HFF-Myc (cell line): ENCODE measurements at places on chromosomes 11 and 22.

DNA sequence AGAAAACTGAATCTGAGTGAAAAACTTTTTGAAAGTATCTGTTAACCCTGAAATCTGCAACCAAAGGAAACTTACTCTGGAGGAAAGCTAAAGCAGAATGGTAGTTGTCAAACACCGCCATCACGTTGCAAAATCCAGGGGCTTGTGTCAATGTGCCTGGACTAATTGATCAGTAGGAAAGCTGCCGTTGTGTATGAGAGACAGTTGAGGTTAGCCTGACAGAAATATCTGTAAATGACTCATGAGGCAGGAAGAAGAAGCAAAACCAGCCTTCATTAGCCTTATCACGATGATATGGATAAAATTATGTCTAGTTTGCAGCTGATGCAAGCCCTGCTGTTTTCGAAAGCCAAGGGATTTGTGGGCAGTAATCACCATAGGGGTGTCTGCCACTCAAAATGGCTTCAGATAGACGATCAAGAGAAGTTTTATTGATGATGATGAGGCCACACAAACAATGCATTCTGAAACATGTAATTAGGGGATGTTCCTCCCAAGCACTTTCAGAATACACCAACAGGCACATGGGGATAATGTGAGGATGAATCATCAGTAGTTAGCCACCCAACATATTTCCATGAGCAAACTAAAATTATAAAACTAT, 8.9 kb downstream of the SCGB1A1 start:
- DNase-seq: no peak

GRCh38 chr11:72079819-72080325, 470 bp downstream of the NUMA1 start:
- DNase-seq: no peak

DNA sequence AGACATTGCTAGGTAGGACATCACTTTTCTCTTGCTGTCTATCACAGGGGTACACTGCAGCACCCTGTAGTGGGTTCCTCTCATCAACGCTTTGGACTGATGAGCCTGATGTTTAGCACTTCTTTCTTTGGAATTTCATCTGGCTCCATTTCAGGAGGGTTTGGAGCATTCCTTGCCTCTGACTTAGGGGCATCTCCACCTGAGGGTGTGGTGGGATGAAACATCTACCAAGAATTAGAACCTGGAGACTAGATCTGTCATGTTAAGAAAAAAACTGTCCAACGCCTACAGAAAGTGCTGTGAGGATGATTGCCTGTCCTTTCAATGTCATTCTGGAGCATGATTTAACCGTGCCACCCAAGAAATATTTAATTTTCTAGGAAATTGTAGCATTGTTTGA, 648.4 kb downstream of the ETS1 start:
- DNase-seq: no peak

DNA sequence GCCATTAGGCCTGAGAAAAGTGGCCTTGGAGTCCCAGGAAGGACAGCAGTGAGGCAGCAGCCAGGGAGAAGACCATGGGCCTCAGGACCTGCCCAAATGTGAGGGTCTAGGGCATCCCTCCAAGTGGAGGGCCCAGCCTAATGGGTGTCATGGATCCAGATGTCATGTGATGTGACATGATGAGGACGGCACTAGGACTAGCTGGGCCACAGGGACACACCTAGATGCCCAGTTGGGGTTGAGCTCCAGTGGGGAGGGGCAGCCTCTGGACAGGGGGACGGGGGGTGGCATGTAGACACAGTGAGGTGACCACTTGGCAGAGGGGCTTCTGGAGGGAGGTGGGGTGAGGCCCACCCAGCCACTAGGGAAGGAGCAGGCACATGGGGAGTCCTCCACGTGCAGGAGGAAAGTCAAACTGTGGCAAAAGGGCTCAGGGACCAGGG, 5.4 kb downstream of the SCARF2 start:
- no peak for DNase-seq

DNA sequence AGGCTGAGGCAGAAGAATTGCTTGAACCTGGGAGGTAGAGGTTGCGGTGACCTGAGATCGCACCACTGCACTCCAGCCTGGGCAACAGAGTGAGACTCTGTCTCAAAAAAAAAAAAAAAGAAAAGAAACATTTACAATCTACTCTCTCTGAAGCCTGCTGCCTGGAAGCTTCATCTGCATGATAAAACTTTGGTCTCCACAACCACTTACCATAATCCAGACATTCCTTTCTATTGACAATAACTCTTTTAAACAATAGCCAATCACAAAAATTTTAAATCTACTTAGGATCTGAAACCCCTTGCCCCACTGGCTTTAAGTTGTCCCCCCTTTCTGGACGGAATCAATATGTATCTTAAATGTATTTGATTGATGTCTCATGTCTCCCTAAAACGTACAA, 25.0 kb upstream of the HTR3A start:
- no peak for DNase-seq

- DNase-seq: no peak
Observed at GRCh38 chr11:83970061-83970671, 684.0 kb upstream of the CCDC90B start.

- no peak for DNase-seq
Observed at GRCh38 chr22:29166180-29166579, 39.5 kb upstream of the EMID1 start.

DNA sequence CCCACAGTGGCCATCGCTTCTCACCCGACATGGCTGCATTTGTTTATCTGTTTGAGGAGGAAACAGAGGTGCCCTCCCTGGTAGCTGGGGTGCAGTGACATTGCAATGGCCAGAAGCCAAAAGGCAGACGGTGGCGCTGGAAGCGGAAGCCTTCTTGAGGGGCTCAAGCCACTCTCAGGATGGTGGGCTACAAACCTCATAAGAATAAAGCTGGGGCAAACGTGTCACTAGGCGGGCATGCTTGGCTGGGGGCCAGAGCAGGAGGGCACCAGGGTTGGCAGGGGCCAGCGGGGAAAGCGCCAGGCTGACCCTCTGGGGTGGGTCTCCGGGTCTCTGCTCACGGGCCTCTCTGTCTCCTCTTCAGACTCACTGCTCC, 12.6 kb downstream of the TNNT3 start:
- no peak for DNase-seq

- no peak for DNase-seq
Observed at GRCh38 chr11:26078231-26078821, 253.6 kb upstream of the ANO3 start.
